ENCODE measurements at places on chromosomes 2 and 18.

- H3K4me3 ChIP-seq, result no peak overlapping the region
- no peaks in the 10 kb centered on the region for H3K27me3 ChIP-seq
- no peaks in the 10 kb centered on the region for H3K36me3 ChIP-seq
- DNase-seq, result no peak
- H3K4me1 ChIP-seq, result peaks cover 35% of the 10 kb centered on the region
Observed at GRCh38 chr18:8967573-8967972, 134.9 kb upstream of the NDUFV2 start.

DNA sequence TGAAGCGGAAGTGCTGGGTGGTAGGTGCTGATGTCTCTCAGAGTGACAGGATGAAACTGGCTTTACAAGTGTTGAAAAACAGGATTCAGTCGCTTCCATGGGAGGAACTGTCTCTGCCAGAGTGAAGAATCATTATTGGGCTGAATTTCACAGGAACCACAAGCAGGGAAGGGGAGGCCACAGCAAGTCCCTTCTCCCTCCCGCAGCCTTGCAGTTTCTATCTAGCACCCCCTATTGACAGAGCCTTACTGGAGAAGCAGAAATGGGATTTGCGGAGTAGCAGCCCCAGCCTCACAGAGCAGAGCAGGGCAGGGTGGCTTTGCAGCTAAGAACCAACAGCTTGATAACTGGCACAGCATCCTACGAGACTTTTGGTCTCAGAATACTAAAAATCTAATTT lies 33.3 kb upstream of the RMP24 start:
- H3K36me3 ChIP-seq, result no peaks in the 10 kb centered on the region
- no peaks in the 10 kb centered on the region for H3K27me3 ChIP-seq

DNA sequence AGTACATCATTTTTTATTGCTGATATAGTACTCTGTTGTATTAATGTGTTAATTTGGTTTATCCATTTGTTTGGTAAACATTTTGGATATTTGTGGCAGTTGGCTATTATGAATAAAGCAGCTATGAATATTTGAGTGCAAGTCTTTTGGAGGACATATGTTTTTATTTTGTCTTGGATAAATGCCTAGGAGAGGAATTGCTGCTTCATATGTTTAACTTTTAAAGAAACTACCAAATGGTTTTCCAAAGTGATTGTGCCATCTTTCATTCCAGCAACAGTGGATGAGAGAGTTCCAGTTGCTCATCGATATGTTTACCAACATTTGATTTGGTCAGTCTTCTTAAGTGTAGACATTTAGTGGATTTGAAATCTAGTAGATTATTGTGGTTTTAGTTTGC lies 51.8 kb downstream of the MERTK start:
- H3K27me3 ChIP-seq, result peaks cover 9% of the 10 kb centered on the region
- H3K27ac ChIP-seq, result no peak overlapping the region
- H3K4me3 ChIP-seq, result no peak overlapping the region
- peaks cover 38% of the 10 kb centered on the region for H3K4me1 ChIP-seq
- H3K36me3 ChIP-seq, result peaks cover 7% of the 10 kb centered on the region

DNA sequence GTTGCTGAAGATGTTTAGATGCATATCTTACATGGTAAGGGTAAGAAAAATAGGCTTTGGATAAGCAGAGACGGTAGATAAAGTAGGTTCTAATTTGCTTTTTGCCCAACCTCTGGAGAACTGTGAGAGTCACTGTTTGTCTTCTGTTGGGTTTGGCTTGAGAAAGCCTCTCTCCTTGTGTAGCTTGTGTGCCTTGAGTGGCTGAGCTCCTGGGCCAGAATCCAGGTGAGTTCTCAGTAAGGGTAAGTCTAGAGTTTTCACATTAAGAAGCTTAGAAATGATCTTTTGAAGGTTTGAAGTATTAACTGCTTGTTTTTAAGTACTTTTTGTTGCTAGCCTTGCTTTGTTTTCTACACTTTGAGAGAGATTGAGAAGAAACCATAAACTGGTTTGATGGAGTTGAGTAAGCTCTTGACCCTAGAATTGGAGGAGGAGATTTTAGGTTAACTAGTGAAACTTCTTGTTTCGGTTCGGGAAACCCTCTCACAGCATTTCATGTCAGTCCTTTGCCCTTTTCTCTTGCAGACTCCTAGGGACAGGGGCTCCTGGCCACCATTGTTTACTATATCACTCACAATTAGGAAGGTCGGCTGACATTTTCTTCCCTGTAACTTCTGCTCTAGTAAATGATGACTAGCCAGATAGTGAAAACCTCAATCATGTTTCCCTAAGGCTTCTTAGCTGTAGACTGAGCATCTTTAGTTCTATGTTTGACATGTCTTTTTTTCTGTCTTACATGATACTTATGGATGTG lies 26.0 kb downstream of the MAP4K4 start:
- H3K36me3 ChIP-seq, result peaks cover 15% of the 10 kb centered on the region
- DNase-seq, result no peak
- no peaks in the 10 kb centered on the region for H3K27me3 ChIP-seq

DNA sequence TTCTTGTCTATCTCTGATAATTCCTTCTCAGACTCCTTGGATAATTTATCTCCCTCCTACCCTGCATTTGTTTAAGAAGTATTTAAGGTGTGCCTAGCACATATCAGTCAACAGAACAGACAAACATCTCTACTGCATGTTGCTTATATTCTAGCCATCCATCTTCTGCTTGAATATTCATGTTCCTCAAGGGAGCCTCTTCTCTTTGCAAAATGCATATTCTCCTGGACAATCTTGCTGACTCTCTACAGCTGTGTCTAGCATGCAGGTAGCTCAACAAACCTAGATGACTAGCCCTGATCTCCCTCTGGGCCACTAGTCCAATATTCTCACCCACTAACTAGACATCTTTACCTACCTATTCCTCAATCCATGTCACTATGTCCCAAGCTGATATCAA lies 70.0 kb downstream of the AP1S3 start:
- H3K27ac ChIP-seq, result peak overlapping the region; percentile 55
- H3K27me3 ChIP-seq, result no peaks in the 10 kb centered on the region
- no peak overlapping the region for H3K4me3 ChIP-seq
- no peak for DNase-seq
- H3K36me3 ChIP-seq, result peaks cover 76% of the 10 kb centered on the region

DNA sequence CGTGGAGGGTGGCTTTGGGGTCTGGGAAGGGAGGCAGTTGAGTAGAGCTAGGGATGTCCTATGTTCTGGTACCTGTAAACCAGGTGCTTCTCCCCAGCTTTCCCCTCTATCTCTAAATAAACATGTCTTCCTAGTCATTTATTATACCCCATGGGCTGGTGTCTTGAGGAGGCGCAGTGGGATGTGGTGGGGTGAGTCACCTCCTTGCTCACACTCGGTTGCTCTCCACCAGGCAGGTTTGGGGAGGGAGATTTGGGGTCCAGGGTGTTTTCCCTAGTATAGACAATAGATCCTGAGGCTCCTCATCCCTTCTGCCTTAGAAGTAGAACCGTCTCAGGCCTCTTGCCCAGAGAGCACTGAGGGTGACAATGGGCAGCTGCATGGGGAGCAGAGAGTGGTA lies 5.1 kb downstream of the PSD4 start:
- H3K4me1 ChIP-seq, result no peaks in the 10 kb centered on the region
- no peak overlapping the region for H3K4me3 ChIP-seq
- no peak for DNase-seq
- H3K36me3 ChIP-seq, result peaks cover 5% of the 10 kb centered on the region
- H3K27ac ChIP-seq, result no peak overlapping the region
- no peaks in the 10 kb centered on the region for H3K27me3 ChIP-seq
